ENCODE measurements at places on chromosomes 1 and 21.

- no peak for DNase-seq
Measured at GRCh38 chr1:116390195-116390594, 17.2 kb downstream of the ATP1A1 start.

- DNase-seq = no peak
Measured at GRCh38 chr1:185539277-185539943, 194.8 kb upstream of the HMCN1 start.

DNA sequence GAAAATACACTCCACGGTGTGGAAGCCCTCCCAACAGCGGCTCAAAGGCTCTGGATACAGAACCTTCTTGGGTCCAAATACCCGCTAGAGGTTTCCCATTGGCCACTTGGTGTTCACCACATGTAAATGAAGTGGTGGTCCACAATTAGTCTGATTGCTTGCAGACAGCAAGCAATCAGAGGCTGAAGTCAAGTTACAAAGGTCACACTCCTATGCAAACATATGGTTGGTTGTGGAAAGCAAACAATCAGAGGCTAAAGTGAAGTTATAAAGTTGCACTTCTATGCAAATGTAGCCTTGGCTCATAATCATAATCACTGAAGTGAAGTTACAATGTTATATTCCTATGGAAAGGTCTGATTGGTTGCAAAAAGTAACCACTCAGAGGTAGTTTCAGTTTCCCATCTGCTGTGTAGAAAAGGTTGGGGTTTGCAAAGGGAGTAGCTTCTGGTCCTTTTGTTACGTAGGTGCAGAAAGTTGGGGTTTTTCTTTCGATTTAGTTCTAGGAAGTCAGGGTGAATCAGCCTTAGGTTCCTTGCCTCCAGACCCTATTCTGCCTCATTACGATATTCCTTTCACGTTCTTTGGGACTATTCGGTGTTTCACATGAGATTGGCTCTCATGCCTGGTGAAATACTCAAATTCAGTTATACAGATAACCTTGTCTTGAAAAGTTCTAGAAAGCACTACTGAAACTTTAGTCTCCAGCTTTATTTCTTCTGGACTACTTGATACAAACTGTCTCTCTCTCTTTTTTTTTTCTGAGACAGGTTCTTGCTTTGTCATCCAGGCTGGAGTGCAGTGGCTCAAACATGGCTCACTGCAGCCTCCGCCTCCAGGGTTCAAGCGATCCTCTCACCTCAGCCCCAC lies 36.7 kb upstream of the MTF2 start:
- DNase-seq = peak; percentile 10

GRCh38 chr1:87968197-87968955 lies 639.7 kb downstream of the LMO4 start:
- DNase-seq = no peak

- no peak for DNase-seq
Measured at GRCh38 chr21:46145159-46145839, 10.1 kb downstream of the FTCD start.

GRCh38 chr1:28887419-28887834 lies 26.9 kb upstream of the EPB41 start:
- DNase-seq = peak; percentile 33

DNA sequence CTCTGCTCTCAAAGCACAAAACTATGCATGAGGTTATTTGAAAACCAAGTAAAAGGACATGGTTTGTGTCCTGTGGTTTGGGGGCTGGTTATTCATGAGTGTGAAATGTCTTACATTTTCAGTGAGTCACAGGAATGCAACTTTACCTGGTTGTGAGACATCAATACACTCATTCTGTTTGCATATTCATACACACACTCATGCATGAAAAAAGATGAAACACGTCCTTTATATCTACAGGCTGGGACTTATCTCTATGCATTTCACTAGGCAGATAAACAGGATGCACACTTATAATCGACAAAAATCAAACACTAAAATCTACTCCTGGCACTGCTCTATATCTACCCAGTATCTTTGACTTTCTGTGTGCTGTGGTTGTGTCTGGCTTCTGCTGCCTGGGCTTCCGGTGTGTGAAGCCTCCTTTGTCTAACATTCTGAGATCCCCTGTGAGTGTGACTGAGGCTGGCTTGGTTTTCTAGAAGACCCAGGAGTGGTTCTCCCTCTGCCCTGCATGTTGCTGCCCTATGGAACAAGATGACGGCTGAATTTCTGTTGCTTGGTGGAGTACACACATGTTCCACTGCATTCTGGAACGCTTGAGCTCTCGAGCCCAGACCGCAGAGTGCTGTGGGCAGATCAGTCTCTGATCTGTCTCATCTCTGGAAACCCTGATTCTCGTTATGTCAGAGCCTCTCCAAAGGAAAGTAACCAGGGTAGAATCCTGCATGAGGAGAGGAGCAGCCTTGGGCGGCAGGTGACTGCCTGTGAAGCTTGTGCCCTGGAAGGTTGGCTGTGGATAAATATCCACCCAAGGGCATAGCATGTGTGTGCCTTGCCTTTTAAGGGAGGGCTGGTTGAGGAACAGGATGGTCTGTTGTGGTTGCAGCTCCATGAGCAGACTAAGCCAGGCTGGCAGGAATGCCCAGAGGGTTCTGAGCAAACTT lies 19.7 kb upstream of the FASLG start:
- DNase-seq = peak; percentile 64

- DNase-seq = no peak
Measured at GRCh38 chr21:46634966-46635323, 529 bp upstream of the PRMT2 start.

- DNase-seq = peak; percentile 43
Measured at GRCh38 chr1:200862713-200863415, 9.9 kb upstream of the GPR25 start.

DNA sequence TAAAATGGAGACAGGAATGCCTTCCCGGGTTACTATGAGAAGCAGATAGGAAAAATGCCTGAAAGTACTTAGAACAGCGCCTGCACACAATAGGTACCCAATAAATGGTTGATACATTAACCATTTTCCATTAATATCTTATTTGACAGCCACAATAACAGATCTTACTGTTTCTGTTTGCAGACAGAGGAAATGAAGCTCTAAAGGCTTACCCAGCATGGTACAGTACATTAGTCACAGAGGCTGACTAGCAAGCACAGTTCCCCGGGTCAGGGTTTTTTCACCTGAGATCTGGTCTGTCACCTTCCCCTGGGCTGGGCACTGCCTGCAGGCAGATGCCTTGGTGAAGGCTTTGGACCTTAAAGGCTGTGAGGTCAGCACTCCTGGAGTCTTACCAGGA lies 2.9 kb downstream of the TRIM63 start:
- no peak for DNase-seq

GRCh38 chr1:230939806-230940489 lies 38.7 kb downstream of the TTC13 start:
- no peak for DNase-seq

DNA sequence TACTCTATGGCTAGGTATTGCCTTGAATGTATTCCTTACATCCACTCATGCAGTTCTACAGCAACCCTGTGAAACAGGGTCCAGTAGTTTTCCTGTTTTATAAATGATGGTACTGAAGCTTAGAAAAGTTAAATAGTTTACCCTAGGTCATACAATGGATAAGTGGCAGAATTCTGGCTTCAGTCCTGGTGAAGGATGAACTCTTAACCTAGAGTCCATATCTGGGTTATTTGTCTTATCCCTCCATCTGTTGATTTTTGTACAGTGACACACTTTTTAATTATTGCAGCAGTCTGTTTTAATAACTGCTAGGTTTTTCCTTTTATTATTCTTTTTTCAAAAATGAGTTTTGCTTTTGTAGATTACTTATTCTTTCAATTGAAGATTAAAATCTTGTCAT lies 263.9 kb downstream of the DNM3 start:
- no peak for DNase-seq

DNA sequence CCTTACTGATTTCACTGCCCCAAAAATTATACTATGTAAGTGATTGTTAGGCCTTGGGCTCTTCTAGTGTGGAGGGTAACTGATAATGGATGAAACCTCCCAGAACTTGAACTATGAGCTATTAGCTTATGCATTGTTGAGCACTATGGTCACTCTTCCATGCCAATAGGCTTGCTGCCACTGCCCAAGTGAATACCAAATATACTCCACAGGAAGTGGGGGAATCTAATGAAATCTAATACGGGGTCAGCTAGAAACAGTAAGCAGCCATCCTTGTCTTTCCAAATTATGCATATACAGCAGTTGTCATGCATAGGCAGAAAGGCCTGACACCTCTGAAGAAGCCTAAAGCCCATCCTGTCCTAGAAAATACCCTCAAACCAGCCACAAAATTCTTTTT lies 198.7 kb upstream of the PTBP2 start:
- DNase-seq = no peak

DNA sequence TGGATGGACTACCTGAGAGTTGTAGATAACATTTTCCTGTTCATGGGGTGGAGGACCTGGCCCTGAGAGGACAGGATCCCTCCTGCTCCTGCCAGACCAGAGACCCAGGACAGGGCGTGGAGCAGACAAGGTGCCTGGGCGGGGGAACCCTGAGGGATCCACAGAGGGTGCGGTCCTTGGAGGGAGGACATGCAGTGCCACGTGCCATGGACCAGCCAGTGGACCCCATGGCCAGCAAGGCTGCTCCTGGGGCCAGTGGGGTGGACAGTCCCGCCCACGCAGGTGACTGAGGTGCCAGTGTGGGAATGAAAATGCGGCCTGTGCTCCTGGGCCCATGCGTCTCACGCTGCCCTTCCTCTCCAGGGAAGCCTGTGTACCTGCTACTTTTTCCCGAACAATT lies 3.6 kb downstream of the RER1 start:
- DNase-seq = no peak

- DNase-seq = no peak
Measured at GRCh38 chr1:2322065-2322571, 69.2 kb downstream of the MORN1 start.

DNA sequence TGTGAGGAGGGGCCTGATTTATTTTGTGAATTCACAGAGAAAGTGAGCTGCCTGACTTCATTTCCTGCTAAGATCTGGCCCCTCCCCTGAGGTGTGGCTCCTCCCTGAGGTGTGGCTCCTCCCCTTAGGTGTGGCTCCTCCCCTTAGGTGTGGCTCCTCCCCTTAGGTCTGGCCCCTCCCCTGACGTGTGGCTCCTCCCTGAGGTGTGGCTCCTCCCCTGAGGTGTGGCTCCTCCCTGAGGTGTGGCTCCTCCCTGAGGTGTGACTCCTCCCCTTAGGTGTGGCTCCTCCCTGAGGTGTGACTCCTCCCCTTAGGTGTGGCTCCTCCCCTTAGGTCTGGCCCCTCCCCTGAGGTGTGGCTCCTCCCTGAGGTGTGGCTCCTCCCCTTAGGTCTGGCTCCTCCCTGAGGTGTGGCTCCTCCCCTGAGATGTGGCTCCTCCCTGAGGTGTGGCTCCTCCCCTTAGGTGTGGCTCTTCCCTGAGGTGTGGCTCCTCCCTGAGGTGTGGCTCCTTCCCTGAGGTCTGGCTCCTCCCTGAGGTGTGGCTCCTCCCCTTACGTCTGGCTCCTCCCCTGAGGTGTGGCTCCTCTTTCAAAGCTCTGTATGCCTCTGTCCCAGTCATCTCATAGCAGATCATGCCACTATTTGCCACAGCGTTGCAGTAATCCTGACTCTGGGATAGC lies 26.9 kb upstream of the LRRC3 start:
- no peak for DNase-seq

GRCh38 chr1:2806591-2806990 lies 5.1 kb upstream of the TTC34 start:
- no peak for DNase-seq

GRCh38 chr21:17708522-17709265 lies 96.0 kb upstream of the BTG3 start:
- no peak for DNase-seq

DNA sequence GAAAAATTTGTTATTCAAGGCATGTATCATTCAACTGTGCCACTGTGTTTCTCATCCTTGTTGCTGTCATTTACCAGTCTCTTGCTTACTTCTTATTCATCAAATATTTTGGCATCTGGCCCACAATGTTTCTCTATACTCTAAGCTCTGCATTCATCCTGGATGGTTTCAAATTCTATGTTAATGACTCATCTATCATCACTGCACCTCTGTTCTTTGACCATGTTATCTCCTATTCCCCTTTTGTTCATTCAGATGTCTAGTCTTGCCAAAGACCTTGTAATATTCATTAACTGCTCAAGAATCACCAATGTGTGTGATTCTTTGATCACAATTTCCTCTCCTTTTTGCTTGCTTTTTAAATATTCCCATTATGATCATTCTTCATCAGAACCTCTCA lies 54.6 kb upstream of the PRKACB start:
- DNase-seq = no peak

- no peak for DNase-seq
Measured at GRCh38 chr1:230825761-230826160, 42.6 kb downstream of the C1orf198 start.

- no peak for DNase-seq
Measured at GRCh38 chr1:101065575-101065974, 40.0 kb upstream of the DPH5 start.

- DNase-seq = no peak
Measured at GRCh38 chr1:212518188-212519054, 85.7 kb downstream of the NENF start.

GRCh38 chr1:43063394-43064219 lies 104.9 kb upstream of the SLC2A1 start:
- no peak for DNase-seq

GRCh38 chr1:163820766-163821165 lies 499.0 kb downstream of the NUF2 start:
- no peak for DNase-seq

GRCh38 chr1:8251635-8252034 lies 66.3 kb upstream of the SLC45A1 start:
- DNase-seq = no peak

DNA sequence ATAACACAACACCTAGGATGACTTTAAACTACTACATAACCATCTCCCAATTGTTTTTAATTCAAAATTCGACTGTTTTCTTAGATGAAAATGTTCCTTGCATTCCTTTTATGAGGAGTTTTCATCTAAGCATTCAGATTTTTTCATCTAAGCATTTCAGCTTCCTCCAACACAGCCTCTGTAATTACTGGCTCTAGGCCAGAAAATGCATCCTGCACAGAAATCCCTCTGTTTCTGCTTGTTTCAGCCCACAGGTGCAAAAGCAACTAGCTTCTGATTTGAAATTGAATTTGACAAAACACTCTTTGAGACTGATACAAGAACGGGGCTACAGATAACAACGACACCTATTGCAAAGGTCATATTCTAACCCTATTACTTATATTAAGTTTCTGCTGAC lies 90.4 kb downstream of the RGS21 start:
- no peak for DNase-seq

- no peak for DNase-seq
Measured at GRCh38 chr1:4801192-4801924, 146.9 kb downstream of the AJAP1 start.

All from NK-92 treated with Interleukin-12 subunit alpha and Interleukin-12 subunit beta, amount 100 ng/mL, for 24 hours (cell line).